Stimulated activated CD4-positive, alpha-beta T cell treated with anti-CD3 and anti-CD28 coated beads, Interleukin-12 subunit alpha, Interleukin-12 subunit beta, amount 100 ng/mL, for 24 hours (primary cell): ENCODE measurements at places on chromosomes 6 and 20.
A peak's percentile ranks its signal among the peaks of the same experiment; 100 is the strongest.

- no peak for DNase-seq
Observed at GRCh38 chr6:71589254-71589653, 297.1 kb upstream of the RIMS1 start.

- no peak for DNase-seq
Observed at GRCh38 chr20:1890469-1891262, 4.5 kb upstream of the SIRPA start.

DNA sequence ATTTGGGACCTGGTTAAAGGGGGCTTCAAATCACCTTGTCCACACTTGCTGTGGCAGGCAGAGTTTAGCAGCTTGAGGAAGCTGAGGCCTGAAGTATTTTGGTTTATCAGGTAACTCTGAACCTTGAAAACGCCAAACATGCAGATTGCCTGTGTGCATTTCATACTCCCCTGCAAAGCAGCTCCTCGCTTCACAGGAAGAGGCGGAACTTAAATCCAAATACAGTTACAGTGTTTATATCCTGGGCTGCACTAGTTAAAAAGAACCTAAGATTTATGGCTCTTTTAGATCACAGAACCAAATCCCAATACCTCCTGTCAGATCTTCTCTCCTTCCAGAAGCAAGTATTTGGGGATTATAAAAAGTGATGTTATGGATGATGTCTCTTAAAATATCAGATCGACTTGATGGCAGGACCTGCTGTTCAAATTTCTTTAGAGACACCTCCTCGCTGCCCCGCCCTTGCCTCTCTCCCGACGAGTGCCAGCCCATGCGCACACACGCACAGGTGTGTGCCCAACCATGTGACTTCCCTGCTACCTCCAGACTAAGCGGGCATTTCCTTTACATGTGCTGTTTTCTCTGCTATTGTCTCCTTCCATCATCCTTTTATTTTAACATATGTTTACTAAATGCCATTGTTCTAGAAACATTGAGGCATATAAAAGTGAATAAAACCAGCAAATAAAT is 224.6 kb upstream of the FOXQ1 start:
- no peak for DNase-seq

DNA sequence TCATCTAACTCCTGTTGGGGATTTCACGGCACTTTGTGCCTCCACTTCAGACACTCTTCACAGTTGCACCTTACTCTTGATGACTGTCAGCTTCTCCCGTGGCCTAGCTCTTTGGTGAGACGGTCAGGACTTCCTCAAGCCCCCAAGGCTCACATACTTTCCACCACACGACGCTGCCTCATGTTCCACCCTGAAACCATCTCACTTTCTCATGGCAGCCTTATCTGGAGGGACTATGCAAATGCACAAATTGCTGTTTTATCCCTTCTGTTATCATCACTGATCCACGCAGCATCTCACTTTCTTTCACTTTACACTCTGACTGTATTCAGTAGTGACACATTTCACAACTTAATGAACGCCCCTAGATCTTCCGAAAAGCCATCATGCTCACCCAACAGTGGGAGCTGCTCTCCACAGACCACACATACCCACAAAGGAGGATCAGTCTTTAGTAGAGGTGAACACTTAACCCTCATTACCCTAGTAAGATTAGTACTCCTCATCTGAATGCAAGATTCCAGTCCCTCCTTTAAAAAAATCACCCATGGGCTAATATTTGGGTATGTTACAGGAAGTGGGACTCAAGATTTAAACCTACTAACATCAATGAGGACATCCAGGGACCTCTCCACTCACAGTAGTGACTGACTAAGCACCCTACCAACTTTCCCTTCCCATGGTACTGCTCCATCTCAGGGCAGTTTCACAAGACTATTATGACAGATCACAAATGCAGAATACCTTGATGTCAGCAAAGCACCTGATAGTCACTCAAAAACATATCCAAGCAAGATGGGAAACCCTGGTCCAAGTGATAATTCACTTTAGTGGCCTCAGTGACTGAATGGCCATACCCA is 35.4 kb downstream of the FYN start:
- no peak for DNase-seq

- DNase-seq, result no peak
Observed at GRCh38 chr6:157244780-157245179, 78.5 kb downstream of the TMEM242 start.

GRCh38 chr6:91744566-91744965 is 1157.7 kb upstream of the MAP3K7 start:
- no peak for DNase-seq

DNA sequence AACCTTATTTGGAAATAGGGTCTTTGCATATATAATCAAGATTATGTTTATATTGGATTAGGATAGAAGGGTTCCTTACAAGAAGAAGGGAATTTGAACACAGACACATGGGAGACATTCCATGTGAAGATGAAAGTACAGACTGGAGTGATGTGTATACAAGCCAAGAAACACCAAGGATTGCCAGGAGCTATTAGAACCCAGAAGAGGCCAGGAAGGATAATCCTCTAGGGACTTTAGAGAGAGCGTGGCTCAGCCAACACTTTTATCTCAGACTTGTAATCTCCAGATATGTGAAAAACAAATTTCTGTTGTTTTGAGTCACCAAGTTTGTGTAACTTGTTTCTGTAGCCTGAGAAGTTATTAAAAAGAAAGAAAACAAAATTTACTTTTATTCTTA is 1173.9 kb upstream of the CITED2 start:
- DNase-seq, result no peak

DNA sequence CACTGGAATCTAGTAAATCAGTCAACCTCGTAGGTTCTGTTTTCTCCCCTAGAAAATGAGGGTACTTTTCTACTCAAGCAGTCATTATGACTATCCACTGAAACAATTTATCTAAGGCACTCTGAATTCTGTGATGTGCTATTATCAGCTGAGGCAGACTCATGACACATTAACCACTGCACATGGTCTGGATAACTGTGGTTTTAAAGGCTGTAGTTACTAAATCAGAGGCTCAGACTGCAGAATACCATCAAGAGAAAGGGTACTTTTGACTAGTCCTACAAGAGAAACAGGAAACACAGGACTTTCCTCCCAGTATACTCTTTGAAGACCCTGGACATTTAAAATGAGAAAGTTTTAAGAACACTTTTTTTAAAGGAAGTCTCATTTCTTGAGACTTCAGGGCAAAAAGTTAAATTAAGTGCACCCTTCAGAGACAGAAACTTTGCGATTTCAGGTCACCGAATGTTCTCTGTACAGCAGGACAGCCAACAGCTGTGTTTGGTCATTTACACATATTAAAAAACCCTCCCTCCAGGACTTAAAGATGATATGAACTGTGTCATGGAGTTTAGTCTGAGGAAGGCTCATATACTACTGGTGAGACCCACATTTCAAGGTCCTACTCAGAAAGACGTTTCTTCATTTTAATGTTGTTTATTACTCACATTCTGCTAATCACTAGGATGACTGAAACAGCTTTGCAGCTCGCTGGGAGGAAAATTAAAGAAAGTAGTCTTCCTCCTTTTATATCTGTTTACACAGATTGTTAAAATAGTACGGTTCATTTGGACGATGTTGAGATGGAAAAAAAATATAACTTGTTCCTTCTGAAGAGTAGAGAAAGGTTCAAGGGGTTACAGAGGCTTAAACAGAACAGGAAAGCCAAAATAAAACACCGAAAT is 19.9 kb downstream of the ATXN1 start:
- DNase-seq, result no peak

DNA sequence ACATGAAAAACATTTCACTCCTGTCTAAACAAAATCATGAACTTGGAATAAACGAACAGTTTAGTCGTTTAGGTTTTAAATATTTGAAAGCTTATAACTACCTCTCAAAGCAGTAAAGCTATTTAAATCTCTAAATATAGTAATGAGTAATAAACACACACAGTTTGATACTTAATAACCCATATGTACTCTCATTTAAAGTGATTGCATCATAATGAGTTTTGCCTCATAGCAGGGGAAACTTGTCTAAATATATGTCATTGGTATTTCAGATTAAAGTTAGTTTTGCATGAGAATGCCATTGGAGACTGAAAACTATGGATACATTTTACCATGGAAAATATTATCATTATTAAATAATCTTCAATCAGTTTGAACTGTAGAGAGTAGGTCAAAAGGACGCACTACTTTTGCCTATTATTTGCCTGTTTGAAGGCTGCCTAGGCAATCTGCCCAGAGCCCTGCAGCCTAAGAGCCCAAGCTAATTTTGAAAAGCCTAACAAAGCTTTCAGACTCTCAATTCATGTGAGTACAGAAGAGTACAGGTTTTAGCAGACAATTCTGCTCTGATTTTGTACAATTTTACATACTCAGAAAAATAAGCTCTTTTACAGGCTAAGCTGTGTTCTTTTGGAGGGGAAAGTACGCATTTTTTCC is 632.8 kb downstream of the HACE1 start:
- no peak for DNase-seq

DNA sequence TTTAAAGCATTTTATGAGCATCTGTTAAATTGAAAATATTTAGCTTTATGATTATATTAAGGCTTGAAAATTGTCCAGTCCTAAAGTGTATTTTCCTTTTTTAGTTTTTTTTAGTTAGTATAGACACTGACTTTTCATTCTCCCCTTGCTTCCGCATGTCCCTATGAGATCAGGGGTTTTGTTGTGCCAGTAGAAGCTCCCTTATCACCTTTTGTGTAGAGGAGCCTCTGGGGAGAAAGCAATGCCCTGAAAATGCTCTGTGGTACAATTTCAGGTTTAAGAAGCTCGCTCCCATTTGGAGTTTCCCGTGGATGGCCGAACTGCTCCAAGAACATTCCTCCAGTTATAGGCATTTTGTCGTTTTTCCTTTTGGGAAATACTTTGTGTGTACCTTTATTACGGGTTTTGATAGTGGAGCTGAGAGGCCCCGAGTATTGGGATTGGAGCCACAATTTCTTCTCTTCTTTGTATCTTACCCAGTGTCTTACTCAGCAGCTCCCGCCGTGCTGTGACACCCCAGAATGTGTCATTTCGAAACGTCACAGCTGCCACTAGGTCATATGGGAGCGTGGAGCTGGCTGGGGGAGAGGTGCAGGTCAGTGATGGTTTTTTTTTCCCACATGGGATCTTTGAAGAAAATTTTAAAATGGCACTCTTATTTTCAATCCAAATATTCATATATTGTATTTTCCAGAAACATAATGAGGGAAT is 49.9 kb downstream of the RPRD1B start:
- no peak for DNase-seq

DNA sequence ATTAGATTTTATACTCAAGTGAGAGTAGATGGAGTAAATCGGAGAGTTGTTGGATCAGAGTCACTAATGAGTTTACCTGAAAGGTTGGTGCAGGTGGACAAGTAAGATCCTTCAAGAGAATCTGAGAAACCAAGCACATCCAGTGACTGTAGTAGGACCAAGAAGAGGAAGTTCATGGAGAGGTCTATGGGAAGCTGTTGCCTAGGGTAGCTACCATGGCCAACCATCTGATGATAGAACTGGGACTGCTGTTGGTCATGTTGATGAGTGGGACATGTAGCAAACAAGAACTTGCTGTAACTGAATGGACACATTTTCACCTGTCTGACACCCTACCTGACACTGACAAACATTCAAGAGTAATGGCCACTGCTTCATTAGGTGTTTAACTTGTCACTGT is 11.3 kb upstream of the ADGB start:
- no peak for DNase-seq

GRCh38 chr6:14126191-14126590 is 8.6 kb downstream of the CD83 start:
- DNase-seq, result no peak

- DNase-seq, result no peak
Observed at GRCh38 chr20:10611357-10611756, 62.4 kb downstream of the JAG1 start.

DNA sequence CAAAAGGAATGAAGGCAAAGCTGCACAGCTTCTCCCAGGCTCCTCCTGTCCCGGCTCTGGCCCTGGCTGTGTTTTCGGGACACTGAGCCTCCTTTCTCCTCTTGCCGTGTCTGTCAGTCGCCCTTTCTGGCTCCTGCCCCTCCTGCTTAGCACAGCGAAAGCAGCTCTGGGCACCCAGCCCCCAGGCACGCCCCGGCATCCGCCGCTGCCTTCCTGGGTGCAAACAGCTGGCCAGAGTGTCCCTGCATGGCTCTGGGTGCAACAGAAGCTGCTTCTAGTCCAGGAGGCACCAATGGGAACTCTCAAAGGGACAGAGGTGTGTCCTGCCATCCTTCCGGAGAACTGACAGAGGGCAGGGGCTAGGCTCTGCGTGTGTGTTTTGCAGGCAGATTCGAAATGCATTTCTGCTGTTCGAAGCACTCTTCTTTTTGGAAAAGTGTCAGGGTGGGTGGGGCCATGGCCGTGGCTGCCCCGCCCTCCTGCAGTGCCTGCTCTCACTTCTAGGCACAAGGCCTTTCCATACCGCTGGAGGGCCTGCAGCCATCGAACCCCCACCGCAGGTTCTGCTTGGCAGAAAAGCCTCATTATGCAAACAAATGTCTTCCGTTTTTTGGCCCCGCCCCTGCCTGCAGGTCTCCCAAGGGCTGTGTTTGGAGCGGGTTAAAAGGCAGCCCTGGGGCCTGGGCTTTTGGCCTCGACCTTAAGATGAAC is 15.5 kb downstream of the COL9A3 start:
- peak; percentile 30 for DNase-seq

- no peak for DNase-seq
Observed at GRCh38 chr6:121515630-121516265, 80.3 kb downstream of the GJA1 start.

DNA sequence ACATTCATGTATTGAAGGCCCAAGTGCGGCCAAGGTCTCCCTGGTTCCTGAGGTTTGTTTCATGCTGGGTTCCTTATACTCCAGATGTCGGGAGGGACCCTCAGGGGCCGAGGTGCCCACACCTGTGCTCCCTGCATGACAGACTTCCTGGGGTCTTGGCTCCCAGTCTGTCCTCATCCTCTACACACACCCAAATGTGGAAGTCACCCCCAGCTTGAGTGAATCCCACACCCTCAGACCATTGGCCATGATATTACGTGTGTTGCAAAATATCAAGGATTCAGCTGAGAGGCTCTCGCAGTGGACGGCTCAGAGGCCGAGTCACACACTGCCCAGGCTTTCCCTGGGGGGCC is 82.2 kb upstream of the DUSP22 start:
- no peak for DNase-seq

DNA sequence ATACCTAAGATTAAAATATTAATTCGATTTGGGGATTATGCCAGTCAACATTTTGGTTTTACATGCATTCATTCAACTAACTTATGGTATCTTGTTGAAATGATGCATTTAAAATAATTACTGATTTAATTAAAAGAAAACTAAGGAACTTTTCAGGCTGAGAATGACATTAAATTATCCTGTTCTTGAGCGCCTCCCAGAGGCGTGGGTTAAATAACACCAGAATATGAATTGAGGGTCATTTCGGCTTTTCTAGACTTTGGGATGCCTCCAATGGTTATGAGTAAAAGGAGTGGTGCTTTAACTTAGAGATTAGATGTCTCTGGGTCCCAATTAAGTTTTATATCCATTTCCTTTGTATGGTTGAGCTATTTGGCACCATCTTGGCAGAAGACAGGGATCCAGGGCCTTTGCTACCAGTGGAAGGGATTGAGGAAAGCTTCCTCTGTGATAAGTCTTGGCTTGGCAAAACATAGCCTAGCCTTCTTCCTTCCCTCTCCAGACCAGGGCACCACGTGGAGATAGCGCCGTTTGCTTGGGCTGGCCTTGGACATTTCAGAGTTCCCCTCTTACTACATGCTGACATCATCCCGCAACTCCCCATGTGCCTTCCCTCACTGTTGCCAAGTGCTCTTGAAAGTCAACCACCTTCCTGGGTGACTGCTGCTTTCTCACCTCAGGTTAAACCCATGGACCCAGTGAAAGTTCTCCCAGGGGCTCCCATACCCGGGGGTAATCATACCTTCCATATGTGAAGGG is 28.7 kb downstream of the GNAS start:
- no peak for DNase-seq

GRCh38 chr6:48184648-48185047 is 73.7 kb upstream of the PTCHD4 start:
- no peak for DNase-seq
